NCI-H2227 treated with DMSO at 0.1 percent for 48 hours (cell line): ENCODE measurements at places on chromosomes 2 and 18.
A peak's percentile ranks its signal among the peaks of the same experiment; 100 is the strongest.

DNA sequence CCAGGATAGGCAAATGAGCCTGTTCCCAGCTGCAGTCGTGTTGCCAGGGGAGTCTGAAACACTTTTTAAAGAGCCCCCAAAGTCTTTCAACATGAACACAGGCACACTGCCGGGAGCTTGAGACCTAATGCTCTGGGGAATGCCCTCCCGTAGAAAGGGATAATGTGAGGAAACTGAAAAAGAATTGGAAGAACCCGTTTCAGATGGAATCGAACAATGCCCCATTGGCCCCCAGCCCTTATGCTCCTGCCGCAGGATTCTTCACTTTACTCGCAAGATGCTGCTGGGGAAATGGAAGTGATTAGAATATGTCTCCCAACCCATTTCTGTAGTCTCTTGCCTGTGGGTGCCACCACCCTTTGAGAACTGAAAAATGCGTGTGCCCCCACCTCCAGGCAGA is 136.3 kb upstream of the GATA6 start:
- no peak for DNase-seq

DNA sequence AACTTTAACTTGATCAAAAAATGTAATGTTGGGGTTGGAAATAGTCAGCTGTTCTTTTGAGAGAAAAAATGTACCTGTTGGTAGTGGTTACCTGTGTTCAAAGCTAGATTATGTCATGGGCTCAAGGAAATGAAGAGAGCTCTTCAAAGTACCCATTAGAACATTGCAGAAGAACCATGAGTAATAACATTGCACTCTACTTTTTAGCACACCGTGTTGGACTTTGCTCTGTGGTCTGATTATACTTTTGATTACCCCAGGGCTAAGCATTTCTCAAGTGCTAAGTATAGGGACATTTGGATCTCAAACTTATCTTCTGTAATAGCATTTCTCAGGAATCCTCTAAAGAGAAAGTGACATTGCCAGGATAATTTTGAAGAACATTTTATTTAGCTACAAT is 1122.8 kb upstream of the CELF4 start:
- DNase-seq: no peak

DNA sequence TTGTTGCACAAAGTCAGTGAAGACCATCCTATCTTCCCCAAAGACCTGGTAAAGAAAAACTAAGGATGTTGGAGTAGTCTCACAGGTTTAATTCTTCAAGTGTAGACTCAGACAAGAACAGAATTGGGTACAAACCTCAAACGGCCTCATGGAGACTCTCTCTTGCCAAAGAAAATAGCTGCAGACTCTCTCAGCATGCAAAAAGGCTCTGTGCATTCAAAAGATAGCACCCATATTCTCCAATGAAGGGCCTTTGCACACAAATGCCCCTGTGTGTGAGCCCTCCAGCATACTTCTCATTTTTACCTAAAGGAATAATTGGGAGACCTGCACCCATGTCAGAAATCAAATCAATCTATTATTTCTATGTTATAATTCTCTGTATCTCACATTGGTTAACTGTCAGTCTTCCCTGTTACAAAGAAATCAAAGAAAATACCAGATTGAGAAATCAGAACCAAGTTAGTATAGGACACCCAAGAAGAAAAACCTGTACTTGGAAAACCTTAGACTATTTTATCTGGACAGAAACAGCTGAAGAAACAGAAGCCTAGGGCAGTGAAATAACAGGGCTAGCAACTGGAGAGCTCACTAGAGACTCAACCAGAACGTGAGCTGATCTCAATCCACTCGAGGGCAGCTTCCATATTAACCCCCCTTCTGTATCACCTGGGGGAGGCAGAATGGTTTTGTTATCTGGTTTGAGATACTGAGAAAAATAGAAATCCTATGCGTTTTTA is 134.7 kb upstream of the DNAJC10 start:
- no peak for DNase-seq

GRCh38 chr2:25310965-25311864 is 30.5 kb downstream of the DNMT3A start:
- peak; percentile 32 for DNase-seq

DNA sequence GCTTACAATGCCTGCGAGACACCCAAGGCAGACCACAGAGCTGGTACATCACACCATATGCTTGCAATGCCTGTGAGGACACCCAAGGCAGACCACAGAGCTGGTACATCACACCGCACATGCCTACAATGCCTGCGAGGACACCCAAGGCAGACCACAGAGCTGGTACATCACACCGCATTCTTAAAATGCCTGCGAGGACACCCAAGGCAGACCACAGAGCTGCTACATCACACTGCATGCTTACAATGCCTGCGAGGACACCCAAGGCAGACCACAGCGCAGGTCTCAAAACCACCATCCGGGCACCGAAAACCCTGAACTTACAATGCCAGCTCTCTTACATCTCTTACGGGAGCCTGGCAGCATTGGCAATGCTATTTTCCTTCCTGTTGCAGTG is 799.6 kb downstream of the GALR1 start:
- DNase-seq: no peak

- DNase-seq: no peak
Observed at GRCh38 chr2:126275098-126275497, 380.9 kb upstream of the GYPC start.

DNA sequence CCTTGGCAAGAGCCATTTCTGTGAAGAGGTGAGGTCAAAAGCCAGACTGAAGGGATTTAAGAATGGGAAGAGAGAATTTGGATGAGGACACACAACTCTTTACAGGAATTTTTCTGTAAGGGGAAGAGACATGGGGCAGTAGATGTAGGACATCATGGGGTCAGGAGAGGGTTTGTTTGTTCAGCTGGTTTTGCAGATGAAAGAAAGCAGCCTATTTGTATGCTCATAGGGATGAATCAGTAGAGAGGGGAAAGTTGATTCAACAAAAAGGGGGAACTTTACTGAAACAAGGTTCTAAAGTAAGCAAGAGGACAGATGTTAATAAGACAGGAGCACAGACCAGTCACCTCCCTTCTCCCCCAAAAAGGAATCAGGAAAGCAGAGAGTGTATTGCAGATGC is 11.2 kb downstream of the SCG2 start:
- DNase-seq: peak; percentile 59

DNA sequence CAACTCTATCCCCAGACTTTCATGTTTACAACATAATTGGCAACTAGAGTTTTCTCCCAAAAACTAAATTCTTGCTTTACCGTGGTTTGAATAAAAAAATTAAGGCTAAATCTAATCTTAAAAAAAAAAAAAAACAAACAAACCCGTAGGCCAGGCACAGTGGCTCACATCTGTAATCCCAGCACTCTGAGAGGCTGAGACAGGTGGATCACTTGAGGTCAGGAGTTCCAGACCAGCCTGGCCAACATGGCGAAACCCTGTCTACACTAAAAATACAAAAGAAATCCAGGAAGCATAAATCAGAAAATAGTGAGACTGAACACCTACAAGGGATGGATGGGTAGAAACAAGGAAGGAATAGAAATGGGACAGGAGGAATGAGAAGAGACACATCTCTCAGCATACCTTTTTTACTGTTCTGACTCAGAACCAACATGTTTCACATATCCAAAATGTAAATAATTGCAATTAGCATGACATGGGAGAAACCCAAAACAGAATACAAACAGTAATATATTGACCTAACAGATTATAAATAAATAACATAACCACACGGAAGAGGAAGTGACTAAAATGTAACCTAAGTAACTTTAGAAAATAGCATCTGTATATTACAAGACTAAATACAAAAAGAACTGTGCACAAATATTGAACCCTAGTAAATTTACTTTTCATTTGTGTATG is 17.5 kb downstream of the MGAT4A start:
- DNase-seq: no peak

GRCh38 chr2:85951351-85952067 is 62.7 kb upstream of the ST3GAL5 start:
- DNase-seq: no peak

DNA sequence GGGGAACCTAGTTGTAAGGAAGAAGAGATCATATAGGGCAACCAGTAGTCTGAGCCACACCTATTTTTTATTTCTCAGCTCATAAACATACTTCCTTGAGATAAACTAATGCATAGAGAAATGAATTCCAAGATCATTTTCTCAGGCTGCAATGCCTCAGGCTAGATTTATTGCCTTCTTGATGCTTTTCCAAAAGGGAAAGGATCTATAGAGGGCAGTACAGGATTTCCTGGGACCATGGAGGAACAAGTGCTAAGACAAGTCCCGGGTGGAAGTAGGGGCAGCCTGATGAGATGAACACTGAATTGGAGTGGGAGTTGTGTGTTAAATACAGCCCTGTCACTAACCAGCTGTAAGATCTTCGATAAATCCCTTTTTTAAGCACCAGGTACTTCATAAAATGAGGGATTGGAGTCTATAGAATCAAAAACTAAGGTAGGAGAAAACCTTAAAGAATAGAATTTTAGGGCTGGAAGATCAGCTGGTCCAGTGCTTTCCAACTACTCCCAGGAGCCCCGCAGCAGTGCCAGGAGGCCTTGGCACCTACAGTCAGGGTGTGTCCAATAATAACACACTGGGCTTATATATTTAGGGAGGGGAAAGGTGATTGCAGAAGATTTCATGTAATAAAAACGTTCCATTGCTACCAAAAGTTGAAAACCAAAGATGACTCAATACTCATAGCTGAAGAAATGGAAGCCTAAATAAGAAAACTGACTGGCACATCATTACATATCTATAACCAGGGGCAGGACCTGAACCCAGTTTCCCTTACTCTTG is 58.1 kb downstream of the SERTAD2 start:
- no peak for DNase-seq

- no peak for DNase-seq
Observed at GRCh38 chr2:178449700-178450523, 1.1 kb downstream of the PRKRA start.

- DNase-seq: no peak
Observed at GRCh38 chr18:11994336-11994702, 13.0 kb downstream of the IMPA2 start.

DNA sequence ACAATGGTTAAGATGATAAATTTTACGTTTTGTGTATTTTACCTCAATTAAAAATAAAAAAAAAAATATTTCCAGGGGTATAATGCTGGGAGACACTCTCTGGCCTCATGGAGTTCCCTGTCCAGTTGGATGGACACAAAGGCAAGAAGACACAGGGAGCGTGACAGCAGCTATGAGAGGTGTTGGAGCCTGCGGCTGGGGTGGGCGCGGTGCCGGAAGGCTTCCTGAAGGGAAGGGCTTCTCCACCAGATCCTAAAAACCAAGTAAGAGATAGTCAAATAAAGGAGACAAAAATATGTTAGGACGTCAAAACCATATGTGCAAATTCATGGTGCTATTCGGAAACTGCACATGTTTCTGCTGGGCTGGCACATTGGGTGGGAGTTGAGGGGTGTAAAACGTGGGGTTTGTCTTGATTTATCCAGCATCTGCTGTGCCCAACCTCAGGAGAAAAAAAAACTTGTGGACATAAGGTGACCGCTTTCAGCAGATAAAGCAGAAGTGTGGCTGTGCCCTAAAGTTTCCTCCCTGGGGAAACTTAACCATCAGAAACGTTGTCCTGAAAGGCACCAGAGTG is 467.6 kb downstream of the RNF144A start:
- no peak for DNase-seq

DNA sequence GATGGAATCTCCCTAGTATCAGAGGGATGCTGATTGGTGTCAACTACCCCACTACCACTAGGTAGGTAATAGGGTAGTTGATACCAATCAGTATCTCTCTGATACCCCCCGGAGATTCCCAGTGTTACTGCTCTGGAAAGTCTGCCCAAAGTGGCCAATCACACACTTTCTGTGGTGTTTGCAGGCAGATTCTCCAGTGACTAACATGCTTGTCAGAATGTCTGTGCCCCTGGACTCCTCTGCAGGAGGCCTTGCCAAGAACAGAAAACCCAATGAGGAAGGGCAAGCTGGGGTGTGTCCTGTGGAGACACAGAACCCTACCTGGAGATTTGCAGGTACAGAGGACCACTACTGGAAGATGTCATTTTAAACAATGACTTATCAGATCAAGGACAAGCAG is 135.1 kb downstream of the RIT2 start:
- no peak for DNase-seq

- DNase-seq: no peak
Observed at GRCh38 chr2:127193164-127193966, 26.7 kb downstream of the CYP27C1 start.

- DNase-seq: no peak
Observed at GRCh38 chr18:59468821-59469220, 109.8 kb upstream of the LMAN1 start.

DNA sequence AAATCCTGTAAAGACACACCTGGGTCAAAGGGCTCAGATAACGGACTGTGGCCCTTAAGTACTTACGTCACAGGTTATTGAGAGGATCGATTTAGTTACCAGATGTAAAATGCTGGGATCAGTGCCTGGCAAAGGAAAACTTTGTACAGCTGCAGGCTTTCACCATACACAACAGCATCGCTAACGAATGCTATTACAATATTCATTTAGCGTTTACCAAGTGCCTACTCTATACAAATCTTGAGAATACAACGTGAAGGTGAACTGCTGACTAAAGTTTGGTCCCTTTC is 619 bp upstream of the MSH6 start:
- no peak for DNase-seq

GRCh38 chr2:28326881-28327505 is 65.7 kb upstream of the FOSL2 start:
- no peak for DNase-seq

DNA sequence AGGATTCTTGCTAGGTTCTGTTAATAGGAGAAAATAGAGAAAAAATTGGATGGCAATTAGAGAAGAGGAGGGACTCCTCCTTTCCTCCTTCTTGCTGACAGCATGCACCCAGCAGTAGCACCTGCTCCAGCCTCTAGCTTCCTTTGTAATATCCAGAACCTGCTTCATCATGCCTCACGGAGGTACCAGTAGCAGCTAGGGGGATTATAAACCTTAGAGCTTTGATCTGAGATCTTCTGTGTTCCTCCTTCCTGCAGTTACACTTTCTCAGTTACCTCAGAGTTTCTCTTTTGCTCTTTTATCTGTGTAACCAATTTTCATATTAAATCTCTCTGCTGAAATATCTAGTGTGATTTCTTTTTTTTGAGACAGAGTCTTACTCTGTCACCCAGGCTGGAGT is 16.6 kb downstream of the DPP4 start:
- DNase-seq: no peak

DNA sequence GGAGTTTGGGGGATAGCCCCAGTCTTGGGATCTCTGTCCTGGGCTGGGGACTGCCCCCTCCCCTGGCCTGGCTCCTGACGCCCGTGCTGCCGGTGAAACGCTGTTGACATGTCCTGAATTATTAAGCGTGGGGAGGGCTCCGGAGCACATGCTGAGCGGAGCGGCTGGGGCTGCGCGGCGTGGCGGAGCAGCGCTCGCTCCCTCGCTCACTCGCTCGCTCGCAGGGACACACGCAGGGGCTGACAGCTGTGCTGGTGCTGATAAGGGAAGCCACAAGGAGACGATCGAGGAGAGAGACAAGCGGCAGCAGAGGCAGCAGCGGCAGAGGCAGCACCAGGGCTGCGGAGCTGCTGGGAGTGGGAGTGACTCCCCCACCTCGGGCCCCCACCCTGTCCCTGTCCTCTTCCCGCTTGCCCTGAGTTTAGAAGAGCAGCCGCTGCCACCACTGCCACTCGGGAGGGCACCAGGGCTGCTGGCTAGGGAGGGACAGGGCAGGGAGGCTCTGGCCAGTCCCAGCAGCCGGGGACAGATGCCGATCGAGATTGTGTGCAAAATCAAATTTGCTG is at the start of gene ASIC4:
Gene ASIC4, plus strand, starts transcription at position 287 of the 566 bp plus-strand sequence. Its CDS starts 243 bp downstream, at position 530.
- no peak for DNase-seq
